Activated T-helper 1 cell treated with Interleukin-2 at 50 U/mL for 16 hours (primary cell): ENCODE measurements at places on chromosomes 7 and 10.

- no peak for DNase-seq
These were observed 198.2 kb downstream of the EMX2 start for GRCh38 chr10:117740691-117741222.

DNA sequence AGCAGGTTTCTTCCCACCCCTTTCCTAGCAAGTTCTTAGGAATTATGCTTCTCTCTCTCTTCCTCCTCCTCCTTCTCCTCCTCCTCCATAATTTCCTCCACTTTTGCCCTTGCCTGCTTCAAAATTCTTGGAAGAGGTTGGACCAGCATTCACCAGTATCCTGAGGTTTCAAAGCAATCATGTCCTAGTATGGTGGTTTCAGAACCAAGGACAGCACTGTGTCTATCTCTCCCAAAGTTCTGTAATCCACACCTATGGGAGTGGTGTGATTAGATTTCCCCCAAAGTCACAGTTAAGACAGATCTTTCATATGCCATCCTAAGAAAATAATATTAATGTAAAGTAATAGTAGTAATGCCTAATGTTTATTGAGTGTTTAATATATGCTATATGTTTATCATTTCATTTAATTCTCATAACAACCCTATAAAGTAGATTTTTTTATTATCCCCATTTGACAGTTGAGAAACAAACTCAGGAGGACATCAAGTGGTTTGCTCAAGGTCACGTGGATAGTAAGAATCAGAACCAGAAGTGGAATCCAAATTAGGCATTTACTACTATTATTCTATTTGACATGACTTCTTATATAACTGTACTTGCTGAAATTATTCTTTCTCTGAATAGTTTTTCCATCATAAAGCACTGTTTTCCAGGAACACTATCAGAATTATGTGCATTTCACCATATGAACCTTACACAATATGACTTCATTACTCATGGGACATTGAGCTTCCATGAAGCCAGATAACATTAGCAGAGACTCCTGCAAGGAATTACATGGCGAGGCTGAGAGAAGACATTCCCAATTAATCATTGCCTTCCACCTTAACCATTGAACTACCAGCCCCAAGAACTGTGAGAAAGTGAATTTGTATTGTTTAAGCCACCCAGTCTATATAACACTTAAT lies 91.4 kb downstream of the IPMK start:
- no peak for DNase-seq

DNA sequence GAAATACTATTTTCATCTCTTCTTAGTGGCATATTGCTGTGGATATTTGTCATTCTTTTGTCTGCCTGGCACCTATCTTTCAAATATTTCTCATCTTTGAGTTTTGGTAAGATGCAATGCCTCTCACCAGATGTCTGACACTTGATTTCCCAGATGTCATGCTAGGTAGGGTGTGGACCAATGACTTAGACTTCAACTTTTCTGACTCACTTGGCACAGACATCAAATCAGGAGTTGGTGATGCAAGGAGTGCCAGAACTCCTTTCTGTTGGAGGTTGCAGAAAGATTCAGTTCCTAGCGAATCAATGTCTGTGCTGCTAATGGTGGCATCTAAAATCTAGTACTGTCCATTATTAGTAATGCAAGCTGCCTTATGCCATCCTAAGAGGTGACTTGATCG lies 216.9 kb upstream of the FERD3L start:
- no peak for DNase-seq

- DNase-seq: no peak
These were observed 74.9 kb downstream of the BEND7 start for GRCh38 chr10:13453896-13454295.

- no peak for DNase-seq
These were observed 326.9 kb downstream of the GPAM start for GRCh38 chr10:111856631-111857030.

- no peak for DNase-seq
These were observed 197.5 kb upstream of the PRSS58 start for GRCh38 chr7:142455392-142455791.

DNA sequence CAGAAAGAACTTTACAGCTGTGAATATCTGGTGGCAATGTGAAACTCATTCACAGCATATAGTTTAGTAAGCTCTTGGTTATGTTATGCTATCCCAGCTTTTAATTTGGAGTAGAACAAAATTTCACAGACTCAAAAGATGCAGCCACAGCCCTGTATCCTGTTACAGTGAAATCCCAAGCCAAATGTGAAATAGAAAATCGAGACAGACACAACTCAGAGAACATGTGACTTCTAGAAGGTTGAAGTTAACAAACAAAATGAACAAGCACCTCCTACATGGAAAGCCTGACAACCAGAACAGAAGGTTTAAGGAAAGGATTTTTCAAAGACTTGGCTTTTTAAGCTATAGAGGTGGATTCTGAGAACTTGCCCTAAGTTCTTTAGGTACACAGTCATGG lies 39.6 kb downstream of the JAZF1 start:
- DNase-seq: no peak

GRCh38 chr10:124419635-124420034 lies 912 bp upstream of the OAT start:
- no peak for DNase-seq

DNA sequence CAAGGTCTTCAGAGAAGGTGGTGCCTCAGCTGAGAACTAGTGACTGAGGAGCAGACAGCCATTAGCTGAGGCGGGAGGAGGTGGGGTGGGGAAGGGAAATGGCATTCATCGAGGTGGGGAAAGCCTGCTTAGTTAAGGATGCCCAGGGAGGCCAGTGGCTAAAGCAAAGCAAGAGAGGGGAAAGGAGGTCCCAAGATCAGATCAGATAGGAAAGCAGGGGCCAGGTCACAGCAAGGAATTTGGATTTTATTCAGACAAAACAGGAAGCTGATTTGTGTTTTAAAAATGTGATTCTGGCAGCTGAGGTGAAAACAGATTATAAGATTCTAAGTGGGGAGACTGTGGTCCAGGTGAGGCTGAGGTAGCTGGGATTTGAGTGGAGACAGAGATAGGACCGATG lies 45.8 kb downstream of the CNNM1 start:
- DNase-seq: no peak

- DNase-seq: no peak
These were observed 130.7 kb upstream of the FAM13C start for GRCh38 chr10:59493017-59493416.

- DNase-seq: no peak
These were observed 140.5 kb downstream of the CUX1 start for GRCh38 chr7:101957744-101958525.

GRCh38 chr7:151387161-151388006 lies 22.5 kb downstream of the WDR86 start:
- DNase-seq: no peak

- DNase-seq: no peak
These were observed 74.5 kb downstream of the LANCL2 start for GRCh38 chr7:55439627-55440026.

DNA sequence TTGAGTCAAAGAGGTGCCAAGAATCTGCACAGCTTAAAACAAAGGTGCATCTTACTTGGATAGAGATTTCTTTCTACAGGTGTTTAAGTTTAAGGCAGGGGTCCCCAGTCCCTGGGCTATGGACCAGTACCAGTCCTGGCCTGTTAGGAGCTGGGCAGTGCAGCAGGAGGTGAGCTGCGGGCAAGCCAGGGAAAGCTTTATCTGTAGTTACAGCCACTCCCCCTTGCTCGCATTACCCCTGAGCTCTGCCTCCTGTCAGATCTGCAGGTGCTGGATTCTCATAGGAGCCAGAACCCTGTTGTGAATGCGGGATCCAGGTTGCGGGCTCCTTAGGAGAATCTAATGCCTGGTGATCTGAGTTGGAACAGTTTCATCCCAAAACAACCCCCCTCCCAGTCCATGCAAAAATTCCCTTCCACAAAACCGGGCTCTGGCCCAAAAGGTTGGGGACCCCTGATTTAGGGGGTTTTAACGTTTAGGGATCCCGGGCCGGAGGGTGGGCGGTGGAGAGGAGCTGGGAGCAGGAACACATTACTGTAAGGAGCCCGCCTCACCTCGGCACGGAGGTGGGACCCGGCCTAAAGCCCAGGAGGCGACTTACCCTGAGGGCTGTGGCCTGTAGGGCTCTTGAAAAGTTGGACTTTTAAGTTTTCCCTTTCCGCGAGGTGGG lies 60.2 kb downstream of the ZNF467 start:
- no peak for DNase-seq

- DNase-seq: no peak
These were observed 10.7 kb downstream of the HIP1 start for GRCh38 chr7:75727881-75728593.

GRCh38 chr7:76294344-76295024 lies 8.0 kb upstream of the HSPB1 start:
- no peak for DNase-seq

DNA sequence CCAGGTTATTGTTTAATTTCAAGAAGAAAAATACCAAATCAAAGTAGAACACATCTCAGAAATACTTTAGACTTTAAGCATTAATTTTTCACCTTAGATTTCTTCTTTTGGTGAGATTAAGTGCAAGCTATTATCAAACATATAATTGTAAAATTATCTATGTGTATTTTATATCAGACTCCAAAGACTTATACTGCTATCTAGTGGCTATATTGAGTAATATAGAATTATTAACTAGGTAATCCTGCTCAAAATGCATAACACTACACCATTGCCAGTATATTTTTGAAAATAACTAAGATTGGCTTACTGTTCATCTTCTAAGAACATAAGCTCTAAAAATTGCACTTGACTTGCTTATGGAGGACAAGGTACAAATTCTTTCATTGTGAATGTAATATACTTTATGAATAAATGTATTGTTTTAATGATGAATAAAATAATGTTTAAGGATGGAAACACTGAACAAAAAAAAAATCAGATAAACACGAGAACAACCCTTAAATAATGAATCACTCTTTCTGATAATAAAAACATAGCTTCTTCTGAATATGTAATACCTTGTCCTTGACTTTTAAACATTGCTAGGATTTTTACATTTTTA lies 86.7 kb upstream of the GNAI1 start:
- no peak for DNase-seq

DNA sequence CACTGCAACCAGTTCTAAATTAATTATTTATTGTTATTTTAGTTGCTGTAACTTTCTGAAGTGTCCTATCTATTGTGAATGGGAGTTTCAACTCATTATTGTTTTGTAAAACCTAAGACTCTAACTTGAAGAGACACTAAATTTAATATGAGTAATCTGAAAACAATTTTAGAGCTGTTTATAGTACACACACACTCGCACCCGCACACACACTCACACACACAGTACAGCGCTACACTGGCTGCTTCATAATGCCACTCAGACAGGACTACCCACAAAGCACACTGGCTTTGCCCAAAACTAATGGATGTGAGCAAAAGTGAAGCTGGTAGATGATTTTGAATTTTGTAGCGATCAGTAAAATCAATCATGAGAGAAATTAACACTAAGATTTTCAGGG lies 238.9 kb upstream of the ETV1 start:
- no peak for DNase-seq

DNA sequence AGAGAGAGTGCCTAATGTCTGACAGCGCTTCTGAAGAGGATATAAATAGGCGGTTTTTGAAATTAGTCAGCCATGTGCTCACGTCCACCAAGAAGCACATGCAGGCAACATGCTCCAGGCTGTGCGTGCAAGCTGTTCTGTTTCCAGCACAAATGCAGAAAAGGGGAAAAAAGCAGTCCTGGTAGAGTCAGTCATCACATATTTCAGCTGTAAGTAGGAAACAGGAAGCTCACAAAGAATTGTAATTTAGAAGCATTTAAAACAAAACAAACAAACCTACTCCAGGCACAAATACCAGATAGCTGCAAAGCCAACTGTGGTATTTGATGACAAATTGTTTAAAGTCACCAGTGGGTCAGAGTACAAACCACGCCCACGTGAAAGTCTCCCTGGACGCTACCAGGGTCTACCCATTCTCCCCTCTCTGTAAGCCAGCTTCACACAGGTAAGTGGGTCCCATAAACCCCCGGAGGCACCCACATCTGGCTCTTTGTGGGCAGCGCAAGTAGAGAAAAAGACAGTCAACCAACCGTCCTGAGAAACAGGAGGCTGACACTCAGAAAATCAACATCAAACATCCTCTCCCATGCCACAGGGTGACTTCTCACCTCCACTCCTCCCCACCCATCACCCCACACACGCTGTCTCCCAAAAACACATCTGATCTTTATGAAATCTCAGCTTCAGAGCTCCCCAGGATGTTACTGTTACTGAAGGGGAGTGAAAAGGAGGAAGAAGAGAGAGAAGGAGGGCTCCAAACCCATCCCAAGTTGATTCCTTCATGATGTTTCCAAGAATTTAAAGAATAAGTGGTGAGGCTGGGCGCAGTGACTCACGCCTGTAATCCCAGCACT lies 186.4 kb downstream of the FAM107B start:
- DNase-seq: no peak

GRCh38 chr10:118504467-118505205 lies 90.8 kb downstream of the PRLHR start:
- no peak for DNase-seq

DNA sequence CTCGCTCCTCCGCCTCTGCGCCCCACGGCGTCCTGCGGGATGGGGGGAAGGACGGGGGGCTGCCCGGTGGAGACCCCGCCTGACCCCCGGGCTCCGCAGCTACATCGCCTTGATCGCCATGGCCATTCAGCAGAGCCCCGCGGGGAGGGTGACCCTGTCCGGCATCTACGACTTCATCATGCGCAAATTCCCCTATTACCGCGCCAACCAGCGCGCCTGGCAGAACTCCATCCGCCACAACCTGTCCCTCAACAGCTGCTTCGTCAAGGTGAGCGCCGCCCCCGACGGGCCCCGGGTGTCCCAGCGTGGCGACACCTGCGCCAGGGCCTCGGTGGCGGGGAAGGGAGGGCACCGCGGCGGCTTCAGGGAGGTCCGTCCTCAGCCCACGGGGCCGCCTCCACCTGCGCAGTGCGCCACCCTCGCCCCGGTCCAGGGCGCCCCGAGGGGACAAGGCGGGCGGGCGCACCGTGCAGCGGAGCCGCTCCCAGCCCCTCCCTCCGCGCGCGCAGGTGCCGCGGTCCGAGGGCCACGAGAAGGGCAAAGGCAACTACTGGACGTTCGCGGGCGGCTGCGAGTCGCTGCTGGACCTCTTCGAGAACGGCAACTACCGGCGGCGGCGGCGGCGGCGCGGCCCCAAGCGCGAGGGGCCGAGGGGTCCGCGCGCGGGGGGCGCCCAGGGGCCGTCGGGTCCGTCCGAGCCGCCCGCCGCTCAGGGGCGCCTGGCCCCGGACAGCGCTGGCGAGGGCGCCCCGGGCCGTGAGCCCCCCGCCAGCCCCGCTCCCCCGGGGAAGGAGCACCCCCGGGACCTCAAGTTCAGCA lies 793 bp downstream of the FOXL3 start:
- DNase-seq: no peak

- DNase-seq: no peak
These were observed 16.0 kb upstream of the DNTT start for GRCh38 chr10:96288151-96288621.

DNA sequence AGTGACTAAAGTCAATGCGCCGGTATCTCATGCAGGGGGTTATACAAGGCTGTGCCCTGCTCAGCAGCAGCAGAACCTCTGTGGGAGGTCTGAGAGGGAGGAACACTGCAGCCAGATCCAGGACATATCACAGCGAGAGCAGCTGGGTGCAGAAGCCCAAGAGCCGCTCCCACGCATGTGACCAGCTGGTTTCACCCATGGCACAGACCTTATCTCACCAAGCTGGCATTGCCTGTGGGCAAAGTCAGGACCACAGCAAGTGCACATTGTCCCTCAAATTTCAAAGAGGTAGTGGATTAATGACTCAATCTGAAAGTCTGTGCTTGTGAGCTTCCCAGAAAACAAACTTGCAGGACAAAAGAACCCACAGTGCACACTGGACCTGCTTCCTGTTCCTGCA lies 31.6 kb upstream of the AKR1C1 start:
- no peak for DNase-seq
